Right hindlimb (tissue), 1 donor: ENCODE measurements at places on chromosomes 5 and 9.

DNA sequence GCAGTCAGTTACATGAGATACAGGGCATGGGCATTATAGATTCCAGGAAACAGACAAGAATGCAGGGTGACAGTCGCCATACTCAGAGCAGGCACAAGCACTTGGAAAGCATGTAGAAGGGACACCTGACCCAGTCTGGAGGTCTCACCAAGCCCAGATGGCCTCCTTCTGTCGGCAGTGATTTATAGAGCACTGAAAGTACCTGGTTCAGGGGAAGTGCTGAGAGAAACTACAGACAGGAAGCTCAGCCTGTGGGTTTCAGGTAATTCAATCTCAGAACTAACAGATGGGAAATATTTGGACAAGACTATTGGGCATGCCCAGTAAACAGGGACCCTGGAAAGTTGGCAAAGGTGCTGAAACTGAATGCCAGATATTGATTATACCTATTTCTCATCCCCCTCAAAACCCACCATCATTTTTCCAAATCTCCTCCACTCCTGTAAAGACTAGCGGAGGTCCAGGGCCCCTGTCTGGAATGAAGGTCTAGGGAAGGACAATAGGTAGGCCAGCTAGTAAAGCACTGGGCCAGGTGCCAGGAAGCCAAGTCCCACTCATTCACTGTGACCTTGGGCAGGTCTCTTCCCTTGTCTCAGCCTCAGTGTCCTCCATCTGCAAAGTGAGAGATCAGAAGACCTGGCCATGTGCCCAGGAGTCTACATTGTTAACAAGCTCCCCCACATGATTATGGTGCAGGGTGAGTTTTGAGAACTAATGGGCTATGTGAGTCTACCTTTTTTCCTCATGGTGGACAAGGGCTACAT, 26.9 kb downstream of the KLHL3 start:
- DNase-seq: no peak

- no peak for DNase-seq
These were observed 11.7 kb downstream of the MAP3K1 start for GRCh38 chr5:56827049-56827448.

GRCh38 chr5:34941936-34942335, 12.6 kb downstream of the DNAJC21 start:
- no peak for DNase-seq

DNA sequence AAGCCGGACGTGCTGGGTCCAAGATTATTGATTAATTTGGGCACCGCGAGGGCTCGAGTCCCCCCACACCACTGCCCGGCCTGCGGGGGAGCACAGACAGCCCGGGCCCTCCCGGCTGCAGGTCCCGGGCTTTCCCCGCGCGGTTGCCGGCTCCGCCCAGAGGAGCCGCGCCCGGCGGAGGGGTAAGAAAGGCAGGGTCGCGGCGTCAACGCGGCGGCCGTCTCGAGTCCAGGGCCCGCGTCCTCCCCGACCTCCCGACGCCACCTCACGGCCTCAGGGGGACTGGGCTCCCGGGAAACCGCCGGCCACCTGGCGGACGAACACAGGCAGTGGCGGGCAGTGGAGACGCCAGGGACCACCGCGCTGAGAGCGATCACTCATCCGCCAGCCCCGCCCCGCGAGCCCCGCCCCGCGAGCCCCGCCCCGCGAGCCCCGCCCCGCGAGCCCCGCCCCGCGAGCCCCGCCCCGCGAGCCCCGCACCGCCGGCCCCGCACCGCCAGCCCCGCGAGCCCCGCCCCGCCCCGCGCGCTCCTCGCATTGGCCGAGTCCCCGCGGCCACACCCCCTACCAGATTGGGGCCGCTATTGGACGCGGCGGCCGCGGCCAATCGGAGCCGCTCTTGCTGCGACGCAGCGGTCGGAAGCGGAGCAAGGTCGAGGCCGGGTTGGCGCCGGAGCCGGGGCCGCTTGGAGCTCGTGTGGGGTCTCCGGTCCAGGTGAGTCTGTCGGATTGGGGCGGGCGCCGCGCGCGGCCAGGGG, at the start of gene MRPL41:
MRPL41 (plus strand) TSS at position 616 of the 758 bp plus-strand sequence. CDS start 203 bp downstream, outside the sequence.
- peak; percentile 91 for DNase-seq

DNA sequence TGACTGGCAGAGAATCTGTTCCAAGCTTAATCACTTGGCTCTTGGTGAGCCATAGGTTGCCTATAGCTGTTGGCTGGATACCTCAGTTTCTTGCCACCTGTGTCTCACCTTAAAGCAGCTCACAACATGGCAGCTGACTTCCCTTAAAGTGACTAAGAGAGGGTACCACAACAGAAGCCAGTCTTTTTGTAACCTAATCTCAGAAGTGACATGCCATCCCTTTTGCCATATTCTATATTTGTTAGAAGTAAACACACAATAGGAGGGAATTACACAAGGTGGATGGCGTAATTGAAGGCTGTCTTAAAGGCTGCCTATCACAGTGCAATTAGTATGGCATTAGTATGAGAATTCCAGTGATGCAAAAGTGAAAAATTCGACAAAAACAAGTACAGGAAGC, 28.1 kb downstream of the NIPBL start:
- no peak for DNase-seq

DNA sequence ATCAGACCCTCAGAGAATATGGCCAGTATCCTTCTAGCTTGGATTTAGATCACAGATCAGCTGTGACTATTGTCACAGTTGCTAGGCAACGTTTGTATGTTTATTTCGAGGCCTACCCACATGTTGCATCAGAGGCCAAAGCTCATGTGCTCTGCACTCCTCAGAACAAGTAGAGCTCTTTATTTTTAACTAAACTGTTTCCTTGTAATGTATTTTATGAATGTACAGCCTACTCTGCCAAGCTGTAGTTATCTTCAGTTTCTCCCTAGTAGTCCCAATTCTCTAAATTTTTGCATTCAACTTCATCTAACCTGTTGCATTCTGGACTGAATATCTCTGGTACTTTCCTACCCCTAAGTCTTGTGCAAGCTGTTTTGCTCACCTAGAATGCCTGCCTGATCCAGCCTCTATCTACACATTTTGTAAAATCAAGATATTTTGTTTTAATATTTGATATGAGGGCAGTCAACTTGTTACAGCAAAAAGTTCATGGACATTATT, 52.8 kb downstream of the CAST start:
- DNase-seq: peak; percentile 68

DNA sequence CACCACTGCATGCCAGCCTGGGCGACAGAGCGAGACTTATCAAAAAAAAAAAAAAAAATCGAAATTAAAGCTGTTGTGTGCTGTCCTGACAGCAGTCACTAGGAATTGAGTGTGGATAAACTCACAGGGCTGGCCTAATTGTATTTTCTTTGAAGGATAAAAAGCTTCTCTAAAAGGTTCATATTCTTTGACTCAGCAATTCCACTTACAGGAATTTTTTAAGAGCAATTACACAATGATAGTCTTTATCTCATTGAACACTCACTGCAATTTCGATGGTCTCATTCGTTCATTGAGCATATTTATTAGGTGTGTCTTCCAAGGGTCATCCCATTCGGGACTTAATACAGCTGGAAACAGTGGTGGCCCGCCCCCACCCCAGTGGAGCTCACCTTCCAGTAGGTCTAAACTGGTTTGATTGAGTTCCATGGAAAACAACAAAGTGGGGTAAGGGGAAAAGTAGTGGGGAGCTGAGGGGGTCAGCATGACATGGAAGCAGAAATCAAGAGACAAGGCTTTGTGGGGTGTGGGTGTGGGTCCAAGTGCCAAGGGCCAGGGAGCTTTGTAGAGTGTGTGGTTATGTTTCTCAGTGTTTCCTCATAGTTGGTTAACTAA, 6.7 kb downstream of the CDK9 start:
- no peak for DNase-seq

- no peak for DNase-seq
These were observed 21.1 kb downstream of the HMGXB3 start for GRCh38 chr5:150021491-150022157.

DNA sequence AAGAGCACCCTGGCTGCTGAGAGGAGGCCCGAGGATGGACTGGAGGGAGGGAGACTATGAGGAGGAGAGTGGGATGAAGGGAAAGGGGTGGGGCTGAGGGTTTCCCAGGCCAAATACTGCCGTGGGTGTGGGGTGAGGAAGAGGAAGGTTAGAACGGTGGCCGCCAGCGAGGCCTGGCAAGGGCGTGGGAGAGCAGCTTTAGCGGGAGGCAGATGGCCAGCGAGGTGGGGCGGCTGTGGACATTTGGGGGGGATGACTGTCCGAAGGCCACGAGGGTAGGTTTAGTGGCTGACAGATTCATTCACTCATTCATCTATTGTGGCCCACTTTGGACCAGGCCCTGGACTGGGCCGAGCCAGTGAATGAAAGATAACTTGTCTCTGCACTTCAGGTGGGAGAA, 47.8 kb upstream of the NEURL1B start:
- DNase-seq: no peak

- peak; percentile 23 for DNase-seq
These were observed 650 bp downstream of the MRRF start for GRCh38 chr9:122265149-122265915.

- no peak for DNase-seq
These were observed 138.1 kb upstream of the GRAMD2B start for GRCh38 chr5:126284977-126285696.

DNA sequence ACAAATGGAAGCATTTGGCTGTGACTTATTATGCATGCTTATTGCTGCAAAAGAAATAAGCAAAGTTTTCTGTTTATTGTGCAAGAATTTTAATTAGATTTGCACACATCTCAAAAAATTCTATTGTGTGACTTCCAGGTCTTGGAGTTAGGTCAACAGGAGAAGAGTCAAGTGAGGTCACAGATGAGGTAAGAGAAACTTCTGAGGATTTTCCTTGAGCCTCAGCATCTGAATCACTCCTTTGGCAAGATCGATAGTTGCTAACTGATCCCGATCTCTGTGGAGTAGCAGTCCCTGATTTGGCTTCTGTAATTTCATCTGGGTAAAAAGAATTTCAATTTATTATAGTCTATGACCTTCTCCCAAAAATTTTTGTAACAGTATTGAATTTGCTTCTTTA, 6.9 kb upstream of the TTC33 start:
- DNase-seq: no peak

DNA sequence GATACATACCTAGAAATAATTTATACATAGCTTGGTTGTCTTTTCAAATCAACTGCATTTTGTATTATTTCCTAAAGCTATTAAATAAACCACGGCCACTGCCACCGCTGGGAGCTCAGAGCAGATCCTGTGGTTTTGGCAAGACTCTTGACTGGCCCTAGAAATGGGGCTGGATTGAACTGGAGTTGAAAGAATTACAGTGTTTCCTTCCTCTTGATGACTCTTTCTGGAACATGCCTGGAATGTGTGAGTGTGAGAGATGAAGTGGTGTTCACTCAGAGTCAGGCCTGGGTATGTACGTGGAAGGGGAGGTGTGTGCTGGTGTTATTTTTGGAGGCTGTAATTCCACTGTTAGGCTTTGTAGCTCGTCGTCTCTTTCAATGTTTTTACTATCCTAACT, 45.9 kb downstream of the TEK start:
- peak; percentile 47 for DNase-seq

GRCh38 chr5:89191374-89191773, 308.4 kb upstream of the MEF2C start:
- no peak for DNase-seq

DNA sequence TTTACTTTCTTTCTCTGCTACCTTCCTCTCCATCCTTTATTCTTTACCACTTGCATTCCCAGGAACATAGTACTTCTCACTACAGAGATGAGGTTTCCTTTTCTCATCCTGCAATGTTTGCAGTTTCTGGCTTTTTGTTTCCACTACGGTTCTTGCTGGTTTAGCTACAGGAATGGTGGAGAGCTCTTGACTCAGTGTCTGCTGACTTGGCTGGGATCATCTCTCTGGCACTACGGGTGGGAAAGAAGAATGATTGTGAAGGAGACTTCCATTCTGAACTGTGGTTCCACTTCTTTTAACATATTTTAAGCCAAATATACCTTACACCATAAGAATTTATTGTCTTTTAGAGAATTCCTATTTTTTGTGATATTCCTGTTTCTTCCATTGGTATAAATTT, 65.1 kb downstream of the NREP start:
- no peak for DNase-seq

DNA sequence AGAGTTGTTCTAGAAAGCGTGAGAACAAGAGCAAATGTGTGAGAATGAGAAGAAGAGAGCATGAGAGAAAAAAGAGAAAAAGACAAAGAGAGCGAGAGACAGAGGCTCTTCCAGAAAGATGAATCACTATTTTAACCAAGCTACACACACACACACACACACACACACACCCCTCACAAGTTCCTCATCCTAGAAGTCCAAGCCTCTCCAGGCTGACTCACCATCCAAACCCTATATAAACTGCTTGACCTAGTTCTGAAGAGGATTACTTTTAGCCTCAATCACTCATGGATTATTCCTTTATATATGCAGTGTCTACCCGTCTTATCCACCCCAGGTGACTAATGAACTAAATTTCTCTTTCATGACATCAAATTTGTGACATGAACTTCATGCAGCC, 37.6 kb downstream of the C9orf57 start:
- no peak for DNase-seq

- DNase-seq: no peak
These were observed 292.9 kb downstream of the NNT start for GRCh38 chr5:43895876-43896275.

DNA sequence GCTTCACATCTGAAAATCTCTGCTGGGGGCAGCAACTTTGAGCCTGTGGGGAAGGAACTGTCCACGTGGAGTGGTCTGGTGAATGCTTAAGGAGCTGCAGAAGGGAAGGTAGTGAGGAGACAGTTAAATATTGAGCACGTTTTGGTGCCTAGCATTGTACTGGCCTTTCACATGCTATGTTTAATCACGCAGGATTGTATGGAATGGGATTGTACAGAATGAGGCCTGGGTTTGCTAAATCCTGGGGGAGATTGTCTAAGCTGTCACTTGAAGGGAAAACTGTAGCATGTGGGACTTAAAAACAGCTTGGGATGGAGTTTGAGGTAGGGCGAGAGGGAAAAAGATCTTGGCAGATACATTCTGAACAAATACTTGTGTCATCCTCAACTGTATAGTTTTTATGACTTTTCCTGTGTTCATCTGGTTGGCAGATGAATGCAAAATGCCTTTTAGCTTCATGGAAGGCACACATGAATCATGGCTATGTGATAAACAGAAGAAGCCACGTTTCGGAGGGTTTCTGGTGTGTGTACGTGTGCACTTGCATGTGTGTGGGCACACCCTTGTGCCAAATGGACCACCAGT, 106.6 kb downstream of the TMC1 start:
- no peak for DNase-seq

DNA sequence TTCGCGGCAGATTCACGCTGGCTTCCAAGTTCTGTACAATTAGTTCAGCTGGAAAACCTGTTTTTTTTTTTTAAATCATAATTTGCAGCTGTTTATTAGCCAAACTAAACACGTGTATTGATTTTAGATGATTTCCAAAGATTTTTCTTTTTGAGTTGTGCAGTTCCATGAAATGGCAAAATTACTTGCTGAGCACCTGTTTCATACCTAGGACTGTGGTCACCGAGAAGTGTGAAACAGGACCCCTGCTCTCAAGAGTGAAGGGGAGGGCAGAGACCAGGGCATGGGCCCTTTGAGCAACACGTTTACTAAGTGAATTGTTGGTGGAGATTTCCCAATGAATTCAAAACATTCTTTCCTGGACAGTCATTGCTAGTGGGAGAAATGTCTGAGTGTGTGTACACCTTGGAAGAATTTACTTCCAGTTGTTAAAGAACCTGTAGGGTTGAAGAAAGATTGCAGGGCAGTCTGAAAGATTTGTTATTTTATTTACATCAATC, 688 bp downstream of the SNX24 start:
- DNase-seq: no peak
